Thyroid gland (tissue), 4 donors: ENCODE measurements at places on chromosomes 7 and 10.

DNA sequence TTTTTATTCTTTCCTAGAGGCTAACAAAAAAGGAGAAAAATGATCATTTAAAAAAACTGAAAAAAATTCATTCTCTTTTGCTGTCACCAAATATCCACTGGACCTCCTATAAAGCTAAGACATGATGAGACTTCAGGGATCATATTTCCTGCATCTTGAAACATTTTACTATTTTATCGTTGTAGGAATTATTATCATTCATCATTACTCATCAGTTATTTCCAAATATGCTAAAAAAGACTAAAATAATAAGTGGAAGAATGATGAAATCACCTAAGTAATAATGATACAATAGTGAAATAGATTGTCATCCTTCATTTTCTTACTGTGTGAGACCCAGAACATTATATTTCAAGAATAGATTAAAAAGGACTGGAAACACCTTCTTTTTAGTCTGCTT lies 28.3 kb downstream of the TAF3 start:
- no peak for DNase-seq

DNA sequence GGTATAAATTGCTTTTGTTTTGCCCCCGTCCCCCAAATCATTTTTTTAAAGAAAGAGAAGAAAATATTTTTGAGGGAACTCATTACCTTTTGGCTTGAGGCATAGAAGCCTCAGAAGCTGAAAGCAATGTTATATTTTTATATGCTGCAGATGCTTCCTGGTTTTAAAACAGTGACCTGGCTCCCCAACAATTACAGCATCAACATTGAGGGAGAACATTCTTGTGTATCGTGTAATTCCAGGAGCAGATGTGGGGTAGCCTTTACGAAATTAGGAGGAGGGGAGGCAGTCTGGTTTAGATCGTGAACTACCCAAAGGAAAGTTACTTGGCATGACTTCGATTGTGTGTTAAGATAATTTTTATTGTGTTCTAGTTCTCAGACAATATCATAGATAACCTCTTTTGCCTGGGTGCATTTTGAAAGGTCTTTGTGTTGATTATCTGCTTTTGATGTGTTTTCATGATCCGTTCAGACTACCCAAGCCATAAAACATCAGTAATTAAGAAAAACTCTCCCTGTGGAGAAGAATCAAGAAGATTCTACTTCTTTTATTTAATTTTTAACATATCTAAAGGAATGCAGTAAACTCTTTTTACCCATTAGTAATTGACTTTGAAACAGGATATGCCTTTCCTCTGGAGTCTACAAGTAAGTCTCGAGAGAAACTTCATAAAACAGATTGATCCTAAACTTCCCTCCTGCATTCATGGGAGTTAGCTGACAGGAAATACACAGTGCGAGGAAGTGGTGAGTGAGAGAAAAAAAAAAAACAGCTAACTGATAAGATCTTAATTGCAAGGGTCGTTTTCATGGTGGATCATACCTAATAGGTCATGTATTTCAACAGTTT lies 141.4 kb downstream of the KIAA1217 start:
- DNase-seq: no peak

DNA sequence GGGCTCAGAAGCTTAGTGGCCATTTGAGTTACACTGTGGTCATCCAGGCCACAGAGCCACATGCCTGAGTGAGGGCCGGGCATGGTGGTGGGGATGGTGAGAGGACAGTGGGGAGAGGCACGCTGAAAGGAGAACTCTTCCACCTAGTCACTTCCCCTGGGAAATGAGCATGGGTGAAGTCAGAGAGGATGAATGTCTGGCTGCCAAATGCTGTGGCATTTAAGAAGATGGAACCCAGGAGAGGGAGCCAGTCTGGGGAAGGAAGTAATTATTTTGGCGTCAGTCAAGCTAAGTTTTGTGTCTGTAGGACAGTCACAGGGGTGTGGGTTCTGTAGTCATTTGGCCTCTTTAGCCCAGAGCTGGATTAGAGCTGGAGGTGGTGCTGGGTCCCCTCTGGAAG lies 86.0 kb upstream of the PODXL start:
- no peak for DNase-seq

DNA sequence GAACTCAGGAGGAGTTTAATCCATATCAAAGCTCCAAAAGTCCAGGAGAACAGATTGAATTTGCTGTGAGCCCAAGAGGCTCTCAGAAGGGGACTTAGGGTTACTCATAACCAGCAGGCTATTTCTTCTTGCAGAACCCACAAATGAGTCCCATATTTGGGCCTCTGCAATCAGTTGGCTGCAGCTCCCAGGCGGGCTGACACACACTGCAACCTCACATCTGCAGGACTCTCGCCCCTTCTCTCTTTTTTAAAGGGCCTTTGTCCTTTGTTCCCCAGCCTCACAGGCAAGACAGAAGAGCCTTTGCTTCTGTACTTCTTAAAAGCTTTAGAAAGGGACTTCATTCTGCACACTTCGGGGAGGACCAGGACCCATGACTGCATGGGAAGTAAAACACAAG lies 26.7 kb downstream of the CREB3L2 start:
- DNase-seq: no peak

DNA sequence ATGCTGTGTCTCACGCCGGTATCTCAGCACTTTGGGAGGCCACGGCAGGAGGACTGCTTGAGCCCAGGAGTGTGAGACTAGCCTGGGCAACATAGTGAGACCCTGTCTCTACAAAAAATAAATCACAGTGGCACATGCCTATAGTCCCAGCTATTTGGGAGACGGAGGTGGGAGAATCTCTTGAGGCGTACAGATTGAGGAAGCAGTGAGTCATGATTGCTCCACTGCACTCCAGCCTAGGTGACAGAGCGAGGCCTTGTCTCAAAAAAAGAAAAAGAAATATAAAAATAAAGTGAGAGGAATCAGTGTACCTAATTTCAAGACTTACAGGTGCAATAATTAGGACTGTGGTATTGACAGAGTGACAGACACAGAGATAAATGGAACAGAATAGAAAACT lies 23.9 kb downstream of the SLC25A40 start:
- DNase-seq: no peak

DNA sequence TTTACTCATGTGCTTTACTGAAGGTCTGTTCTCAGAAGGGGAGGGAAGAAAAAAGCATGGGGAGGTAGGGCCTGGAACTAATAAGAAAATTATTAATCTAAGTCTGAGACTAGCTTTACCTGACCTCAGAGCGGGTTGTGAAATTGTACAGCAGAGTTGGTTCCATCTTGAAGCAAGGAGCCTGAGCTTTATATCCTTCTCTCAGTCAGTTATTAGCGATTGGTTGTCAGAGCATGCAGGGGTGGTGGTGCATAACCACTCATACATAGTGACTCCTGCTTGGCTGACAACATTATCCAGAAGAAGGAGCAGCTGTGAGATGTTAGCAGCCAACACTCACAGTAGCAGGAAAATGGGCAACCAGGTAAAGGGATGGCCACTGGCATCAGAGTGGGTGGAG lies 976.3 kb upstream of the LRRTM3 start:
- no peak for DNase-seq

- no peak for DNase-seq
Measured at GRCh38 chr7:1229956-1230355, 2.7 kb upstream of the UNCX start.

- DNase-seq: no peak
Measured at GRCh38 chr7:16235147-16236114, 185.9 kb downstream of the CRPPA start.

DNA sequence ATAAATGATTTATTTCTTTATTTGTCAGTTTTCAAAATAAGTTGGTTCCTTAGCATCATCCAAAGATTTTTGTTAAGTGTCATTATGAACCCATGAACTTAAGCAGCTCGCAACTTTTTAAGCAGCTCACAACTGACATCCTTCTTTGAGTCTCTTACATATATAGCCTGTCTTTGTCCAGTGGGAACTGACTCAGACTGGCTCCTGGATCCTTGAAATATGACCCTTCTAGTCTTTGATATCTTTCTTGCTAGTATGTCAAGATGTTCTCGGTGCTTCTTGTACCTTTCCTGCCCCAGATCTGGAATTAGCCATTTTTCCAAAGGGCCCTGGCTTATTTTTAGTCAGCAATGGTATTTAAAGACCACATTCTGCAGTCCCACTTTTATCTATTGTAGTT lies 53.9 kb upstream of the ARID5B start:
- DNase-seq: no peak

DNA sequence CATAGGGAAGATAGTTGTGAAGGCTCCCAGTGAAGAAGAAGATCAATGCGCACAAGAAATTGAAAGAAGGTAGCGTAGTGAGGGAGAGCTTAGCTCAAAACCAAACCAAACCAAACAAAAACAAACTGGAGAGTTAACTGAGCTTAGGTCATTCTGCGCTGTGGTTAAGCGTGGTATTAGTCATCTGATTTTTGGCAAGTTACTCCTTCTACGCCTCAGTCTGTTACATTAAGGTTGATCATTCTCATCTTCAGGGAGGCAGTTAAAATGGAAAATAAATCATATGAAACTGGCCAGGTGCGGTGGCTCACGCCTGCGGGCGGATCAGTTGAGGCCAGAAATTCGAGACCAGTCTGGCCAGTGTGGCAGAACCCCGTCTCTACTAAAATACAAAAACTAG lies 259.7 kb downstream of the EXOC4 start:
- DNase-seq: no peak

DNA sequence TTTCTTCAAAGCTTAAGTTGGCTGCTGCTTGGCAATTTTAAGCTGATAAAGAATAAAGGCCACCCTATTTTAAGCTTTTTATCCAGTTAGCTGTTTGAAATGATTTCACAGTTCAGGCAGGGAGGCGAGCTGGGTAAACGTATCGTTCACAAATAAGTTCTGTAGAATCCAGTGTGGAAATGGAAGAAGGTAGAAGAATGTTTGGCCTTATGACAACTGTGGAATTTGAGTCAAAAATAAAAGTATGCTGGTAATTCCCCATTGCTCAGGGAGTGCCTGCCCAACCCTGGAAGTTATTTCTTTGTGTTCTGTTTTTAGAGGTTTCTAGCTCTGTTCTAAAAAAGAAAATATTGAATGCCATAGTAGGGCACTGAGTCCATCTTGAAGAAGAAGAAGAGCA lies 113.1 kb downstream of the ARL4A start:
- DNase-seq: no peak

DNA sequence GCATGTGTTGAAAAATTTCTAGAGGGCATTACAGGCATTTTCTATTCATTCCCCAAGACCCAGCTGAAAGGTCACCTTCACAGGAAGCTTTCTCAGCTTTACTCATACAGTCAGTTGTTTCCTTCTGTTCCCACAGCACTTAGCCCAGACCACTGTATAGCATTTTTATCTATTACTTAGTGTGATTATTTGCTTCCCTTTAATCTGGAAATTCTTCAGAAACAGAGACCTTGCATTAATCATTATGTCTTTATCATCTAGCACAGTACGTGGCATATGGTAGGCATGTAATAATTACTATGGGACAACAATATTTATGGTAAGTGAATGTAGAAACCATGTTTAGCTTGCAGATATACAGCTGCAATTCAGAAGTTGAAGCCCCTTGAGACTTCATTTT lies 38.2 kb upstream of the CDK6 start:
- no peak for DNase-seq

GRCh38 chr10:79377557-79378382 lies 30.5 kb downstream of the PPIF start:
- DNase-seq: no peak

DNA sequence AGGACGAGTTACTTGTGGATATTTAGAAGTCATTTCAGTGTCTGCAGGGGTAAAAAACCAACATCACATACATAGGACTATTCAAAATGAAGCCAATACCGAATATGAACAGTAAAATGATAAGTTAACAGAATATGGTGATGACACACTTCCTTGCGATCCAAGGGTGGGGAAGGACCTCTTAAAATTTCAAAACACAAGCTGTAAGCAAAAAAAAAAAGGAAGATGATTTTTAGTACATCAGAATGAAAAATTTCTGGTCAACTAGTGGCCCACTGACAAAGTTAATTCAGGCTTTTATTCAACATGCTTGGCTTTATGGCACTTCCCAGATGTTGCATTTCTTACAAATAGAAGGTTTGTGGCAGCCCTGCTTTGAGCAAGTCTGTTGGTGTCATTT lies 19.0 kb upstream of the GALNTL5 start:
- DNase-seq: no peak

DNA sequence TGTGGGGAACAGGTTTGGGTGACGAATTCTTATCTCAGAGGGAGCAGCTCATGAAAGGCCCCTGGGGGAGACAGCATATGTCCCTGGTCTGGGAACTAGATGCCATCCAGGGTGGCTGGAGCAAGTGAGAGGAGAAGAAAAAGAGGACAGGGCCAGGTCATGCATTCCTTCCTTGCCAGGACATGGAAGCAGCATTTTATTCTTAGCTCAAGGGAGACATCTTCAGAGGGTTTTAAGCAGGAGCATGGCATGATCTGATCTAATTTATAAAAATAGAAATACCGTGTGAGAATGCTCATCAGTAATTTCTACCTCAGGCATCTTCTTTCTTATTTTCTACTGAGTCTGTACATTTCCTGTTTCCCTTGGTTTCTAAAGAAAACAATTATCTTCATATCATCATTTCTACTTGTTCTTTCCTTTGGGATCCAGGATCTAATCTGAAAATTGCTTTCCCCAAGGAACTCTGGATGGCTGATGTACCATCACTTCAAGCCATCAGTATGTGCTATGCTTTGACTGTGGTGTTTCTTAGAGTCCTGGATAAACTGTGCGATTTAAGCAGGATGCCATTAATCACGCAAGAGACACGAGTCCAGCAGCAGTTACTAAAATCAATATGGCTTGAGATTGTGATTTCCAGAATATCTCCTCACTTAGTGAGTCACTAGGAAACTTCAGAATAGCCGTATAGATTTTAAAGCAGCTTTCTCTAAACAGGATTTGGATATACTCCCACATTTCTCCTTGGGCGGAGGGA lies 386.2 kb downstream of the GALNT17 start:
- DNase-seq: no peak

DNA sequence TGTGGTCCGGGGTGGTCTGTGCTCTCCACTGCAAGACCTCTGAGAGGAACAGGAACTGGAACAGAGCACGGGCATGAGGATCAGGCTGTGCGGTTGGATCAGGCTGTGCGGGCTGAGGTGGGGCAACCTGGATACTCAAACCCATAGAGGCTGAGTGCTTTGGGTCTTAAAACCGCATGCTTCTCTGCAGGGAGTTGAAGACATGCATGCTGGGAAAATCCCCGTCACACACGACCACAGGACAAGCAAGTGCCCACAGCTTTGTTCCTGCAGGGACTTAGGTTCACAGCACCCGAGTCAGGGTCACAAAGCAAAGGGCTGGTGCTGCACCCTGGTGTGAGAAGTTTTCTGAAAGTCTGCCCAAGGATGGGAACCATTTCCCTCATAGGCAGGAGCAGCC lies 221.2 kb downstream of the ZMYND11 start:
- no peak for DNase-seq

- DNase-seq: peak; percentile 94
Measured at GRCh38 chr10:122504610-122504950, 43.2 kb downstream of the HTRA1 start.

DNA sequence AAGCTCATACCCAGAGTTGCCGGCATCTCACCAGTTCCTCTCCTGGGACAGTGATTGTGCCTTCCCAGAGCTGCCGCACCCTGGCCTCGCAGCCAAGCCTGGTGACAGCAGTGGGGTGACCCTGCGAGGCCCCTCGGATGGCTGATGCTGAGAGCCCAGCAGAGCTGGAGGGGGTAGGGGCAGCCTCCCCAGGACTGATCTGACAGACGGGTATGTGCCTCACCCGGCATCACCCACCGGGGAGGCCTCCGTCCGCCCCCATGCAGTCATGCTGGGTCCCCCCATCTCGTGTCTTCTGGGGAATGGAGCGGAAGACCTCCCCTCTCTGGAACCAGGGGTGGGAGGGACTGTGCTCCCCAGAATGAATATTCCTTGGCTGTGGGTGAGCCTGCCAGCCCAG lies 82.3 kb downstream of the LHPP start:
- no peak for DNase-seq
